Sigmoid colon (tissue), 7 donors: ENCODE measurements at places on chromosomes 6 and 20. TPM values are rescaled to one million over a fixed set of nuclear protein-coding genes. Genes with fewer than 3 reads are reported as not detected.

MAP3K5 gene
- total RNA-seq: 8.9 TPM

RBBP9 gene
- 11.1 TPM for total RNA-seq

ABHD16B gene
- not detected for total RNA-seq

CLPSL2 gene
- not detected for total RNA-seq

OR11A1 gene
- total RNA-seq: not detected

WFDC5 gene
- not detected for total RNA-seq

TRIM10 gene
- not detected for total RNA-seq

KCNG1 gene
- total RNA-seq: 3.5 TPM

MAP7 gene
- 3.3 TPM for total RNA-seq

BHLHE23 gene
- total RNA-seq: not detected

- no peak for DNase-seq
These were observed 22.8 kb downstream of the EZR start for GRCh38 chr6:158796353-158796752.

- no peak for DNase-seq
These were observed 36.4 kb downstream of the XRN2 start for GRCh38 chr20:21339499-21339898.

GRCh38 chr6:139338795-139339194 is 35.7 kb downstream of the CITED2 start:
- DNase-seq: no peak

DNA sequence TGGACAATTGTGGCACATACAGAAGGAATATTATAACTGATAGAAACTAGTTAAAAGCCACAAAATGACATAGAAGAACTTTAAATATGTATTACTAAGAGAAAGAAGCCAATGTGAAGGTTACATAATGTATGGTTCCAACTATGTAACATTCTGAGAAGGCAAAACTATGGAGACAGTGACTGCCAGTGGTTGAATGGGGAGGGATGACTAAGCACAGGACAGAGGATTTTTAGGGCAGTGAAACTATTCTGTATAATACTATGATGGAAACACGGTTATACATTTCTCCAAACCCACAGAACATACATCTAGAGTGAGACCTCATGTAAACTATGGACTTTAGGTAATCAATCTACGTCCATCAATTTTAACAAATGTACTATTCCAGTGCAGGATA is 22.4 kb downstream of the SYNCRIP start:
- DNase-seq: no peak

DNA sequence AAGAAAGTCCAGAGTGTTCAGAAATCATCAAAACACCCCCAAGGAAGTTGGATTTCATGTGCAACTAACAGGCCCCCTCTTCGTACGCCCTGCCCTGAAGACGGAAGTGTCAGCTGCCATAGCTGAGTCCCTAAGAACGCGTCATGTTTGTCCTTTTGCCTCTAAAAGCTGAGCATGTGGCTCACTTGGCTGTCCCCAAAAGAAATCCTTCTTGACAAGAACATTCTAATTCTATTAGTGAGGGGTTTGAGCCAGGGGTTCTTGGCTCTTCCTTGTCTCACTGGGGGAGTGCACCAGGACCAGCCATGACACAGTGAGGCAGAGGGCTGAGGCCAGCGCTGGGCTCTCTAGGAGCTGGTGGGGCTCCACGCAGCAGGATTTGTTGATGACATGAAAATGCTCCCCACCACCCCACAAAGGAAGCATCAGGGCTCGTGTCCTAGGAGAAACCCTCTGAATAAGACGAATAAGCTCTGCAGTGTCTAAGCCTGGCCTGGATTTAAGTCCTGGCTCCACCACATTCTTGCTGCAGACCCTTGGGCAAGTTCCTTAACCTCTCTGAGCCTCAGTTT is 20.0 kb upstream of the SPO11 start:
- DNase-seq: peak; percentile 36

DNA sequence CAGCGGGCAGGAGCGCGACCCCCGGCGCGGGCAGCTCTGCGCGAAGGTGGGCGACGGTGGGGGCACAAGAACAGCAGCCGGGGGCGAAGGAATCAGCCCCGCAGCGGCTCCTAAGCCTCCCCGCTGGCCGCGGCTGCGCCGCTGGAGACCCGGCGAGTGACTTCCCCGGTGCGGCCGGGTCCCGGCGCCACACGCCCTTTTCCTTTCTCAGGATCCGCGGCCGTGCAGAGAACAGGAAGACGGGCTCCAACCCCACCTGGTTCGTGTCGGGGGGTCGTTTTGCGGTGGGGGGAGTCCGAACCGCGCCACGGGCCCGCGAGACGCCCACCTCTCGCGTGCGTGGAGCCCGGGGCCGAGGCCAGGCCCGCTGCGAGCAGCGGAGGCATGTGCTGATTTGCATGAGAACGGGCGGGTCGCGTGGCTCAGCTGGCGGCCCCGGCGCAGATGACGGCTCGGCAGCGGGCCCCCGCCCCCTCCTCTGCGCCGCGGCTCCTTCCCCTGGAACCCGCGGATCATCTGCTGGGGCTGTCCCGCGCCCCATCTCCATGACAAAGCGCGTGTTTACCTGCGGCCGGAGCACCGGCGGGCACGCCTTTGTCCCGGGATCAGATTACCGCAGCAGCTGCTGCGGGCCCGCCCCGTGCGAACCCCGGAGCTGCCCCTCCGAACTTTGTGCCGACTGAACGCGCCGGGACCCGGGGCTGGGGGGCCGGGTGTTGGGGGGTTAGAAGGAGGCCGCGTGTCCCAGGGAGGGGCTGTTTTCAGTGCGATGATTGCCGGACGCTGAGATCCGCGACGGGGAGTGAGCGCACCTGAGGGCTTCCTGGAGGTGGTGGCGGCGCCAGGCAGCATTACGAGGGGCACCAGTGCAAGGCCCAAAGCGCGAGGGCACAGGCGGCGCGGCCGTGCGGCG is 4.9 kb upstream of the DLL1 start:
- DNase-seq: no peak

GRCh38 chr20:64030371-64031134 is 5.4 kb upstream of the C20orf204 start:
- no peak for DNase-seq

DNA sequence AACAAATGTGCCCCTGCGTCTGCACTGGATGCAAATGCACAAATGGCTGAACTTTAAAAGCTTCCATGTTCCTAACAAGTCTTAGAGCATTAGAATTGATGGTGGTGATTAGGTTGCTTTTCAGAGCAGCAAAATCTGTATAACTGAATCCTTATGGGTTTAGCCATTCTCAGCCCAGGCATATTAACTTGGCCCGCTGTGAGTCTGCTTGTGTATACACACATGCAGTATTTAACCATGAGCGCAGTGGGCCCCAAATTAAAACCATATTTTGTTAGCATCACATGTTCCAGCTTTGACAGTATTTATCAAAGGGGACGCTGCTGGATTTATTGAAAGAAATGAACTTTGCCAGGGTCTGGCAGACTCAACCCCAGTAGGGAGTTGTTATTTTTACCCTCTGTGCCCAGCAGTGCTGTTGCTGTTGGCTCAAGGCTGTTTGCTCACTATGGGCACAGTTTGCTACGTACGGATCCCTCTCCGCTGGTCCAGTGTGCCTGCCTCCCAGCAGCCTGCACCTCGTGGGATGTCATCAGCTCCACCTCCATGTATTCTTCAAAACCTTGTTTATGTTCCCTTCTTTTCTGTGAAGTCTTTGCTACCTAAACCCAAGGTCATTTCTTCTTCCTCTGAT is 144.7 kb downstream of the QRSL1 start:
- no peak for DNase-seq

DNA sequence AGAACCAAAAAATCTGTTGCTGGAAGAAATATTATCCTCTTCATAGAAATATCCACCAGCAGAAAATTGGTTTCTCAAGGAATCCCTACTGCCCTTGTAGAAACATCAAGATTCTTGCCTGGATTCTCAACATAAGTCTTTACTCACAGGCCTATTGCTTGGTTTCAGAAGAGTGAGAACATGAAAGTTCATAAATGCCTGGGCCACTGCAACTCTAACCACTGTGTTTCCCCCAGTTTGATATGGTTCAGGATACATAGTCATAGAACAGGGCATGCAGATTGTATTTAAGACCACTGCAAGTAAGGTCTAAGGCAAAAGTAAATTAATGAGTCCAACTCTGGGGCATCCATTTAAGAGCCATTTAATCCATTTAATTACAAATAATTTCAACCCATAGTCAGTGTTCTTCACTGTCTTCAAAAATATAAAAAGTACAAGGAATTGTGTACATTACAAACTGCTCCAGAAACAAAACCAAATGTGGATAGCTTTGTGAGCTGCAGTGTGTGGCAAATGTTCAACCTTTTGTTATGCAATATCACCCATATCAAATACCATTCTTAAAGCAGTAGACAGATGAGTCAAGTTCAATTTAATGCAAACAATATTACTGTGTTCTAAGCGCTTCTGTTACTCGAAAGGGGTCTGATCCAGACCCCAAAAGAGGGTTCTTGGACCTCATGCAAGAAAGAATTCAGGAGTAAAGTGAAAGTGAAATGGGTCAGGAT is 83.3 kb downstream of the OPRM1 start:
- DNase-seq: no peak

GRCh38 chr20:2871111-2871465 is 2.2 kb upstream of the PTPRA start:
- DNase-seq: peak; percentile 43

GRCh38 chr6:73691512-73691911 is 4.5 kb upstream of the CD109 start:
- DNase-seq: no peak

DNA sequence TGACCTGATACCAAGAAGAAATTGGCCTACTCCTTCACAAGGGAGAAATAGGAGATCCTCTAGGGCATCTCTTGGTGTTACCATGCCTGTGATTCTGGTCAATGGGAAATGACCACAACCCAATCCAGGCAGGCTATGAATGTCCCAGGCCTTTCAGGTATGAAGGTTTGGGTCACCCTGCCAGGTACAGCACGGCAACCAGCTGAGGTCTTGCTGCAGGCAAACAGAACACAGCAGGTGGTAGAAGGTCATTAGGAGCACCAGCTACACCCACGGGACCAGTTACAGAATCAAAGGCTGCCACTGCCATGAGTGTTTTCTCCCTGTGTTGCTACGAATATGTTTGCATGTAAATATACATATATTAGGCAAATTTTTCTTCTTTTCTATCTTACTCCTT is 202.3 kb downstream of the ERMARD start:
- no peak for DNase-seq

- no peak for DNase-seq
These were observed 11.0 kb downstream of the PACSIN1 start for GRCh38 chr6:34476921-34477320.

DNA sequence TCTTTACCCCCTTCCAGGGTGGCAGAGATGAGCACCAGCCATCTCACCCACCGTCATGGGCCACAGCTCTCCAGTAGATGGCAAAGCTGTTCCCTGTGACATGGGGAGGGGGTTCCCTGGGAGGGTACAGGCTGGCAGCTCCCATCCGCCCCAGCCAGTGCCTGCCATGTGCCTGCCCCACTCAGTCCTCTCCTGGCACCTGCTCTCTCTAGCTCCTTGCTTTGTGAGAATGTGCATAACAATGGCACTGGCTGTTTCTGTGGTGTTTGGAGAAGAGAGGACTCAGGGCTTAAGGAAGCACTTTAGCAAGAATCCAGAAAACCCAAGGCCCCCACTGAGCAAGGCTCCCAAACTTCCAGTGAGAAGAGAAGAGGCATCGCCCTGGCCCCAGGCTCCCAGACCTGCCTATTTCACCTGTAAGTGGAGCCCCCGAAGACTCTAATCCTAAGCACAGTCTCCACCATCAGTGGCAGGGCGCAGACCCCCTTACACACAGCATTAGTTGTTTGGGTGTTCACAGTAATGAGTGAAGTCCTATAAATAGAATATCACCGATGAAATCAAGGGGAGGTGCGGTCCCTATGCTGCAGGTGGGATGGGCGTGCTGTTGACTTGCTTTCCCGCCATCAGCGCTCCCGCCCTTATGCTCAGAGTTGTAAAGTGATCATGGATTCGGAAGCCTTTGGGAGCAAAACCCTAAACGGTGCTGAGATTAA is 110.2 kb downstream of the AGPAT4 start:
- peak; percentile 33 for DNase-seq

DNA sequence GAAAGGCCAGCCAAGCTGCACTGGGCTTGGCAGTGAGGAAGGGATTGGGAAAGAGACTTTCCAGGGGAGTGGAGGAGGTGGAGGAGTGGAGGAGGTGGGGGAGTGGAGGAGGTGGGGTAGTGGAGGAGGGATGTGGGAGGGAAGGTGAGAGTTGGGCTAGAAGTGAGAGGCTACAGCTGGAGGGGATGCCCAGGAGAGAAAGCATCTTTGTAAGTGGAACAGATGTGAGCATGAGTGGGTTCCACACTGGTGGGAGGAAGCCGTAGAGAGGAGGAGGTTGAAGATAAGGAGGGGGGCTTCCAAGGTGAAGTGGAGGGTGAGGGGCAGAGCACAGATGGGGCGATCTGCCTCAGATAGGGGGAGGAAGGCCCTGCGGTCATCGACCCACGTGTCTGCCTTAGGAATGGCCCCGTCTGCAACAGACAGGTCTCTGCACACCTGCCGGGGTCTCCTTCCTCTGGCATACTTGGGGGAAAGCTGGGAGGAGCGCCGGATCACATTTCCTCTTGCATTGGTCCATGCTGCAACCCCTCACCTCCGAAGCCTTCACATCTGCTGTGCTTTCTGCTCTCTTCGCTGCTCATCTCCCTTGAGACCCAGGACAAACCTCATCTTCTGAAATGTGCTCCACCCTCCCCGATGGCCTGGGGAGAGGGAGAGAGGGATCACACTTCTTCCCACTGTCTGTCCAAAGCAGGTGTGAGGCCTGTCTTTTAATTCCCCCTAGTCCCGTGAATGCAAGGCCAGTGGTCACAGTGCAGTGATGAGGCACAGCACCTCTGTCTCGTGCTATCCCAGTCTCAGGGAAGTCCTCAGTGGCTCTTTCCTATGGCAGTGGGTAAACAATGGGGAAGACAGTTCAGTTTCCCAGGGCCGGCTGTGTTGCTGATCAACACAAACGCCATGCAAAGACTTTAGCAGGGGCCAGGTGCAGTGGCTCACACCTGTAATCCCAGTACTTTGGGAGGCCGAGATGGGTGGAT is 48.6 kb upstream of the SNX9 start:
- DNase-seq: no peak

- DNase-seq: no peak
These were observed 28.6 kb downstream of the DDX27 start for GRCh38 chr20:49247792-49248191.

DNA sequence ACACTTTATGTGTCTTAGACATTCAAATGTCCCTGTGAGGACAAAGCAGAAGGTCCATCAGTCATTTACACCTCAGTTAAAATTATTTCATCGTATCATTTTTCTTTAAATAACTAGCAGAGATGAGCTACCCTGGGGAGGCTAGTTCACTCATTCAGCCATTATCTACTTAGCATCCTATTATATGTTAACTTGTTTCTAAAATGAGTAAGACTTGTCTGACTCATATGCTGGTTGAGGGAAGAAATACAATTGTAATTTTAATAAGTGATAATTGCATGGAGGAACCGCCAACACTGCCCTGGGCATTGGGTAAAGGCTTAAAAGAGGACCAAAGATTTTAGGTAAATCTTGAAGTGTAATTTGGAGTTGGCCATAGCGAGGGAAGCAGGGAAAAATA is 12.4 kb upstream of the PTPRK start:
- no peak for DNase-seq

GRCh38 chr20:7829776-7830175 is 110.5 kb downstream of the HAO1 start:
- DNase-seq: no peak
